ENCODE measurements at places on chromosomes 7 and 10.

DNA sequence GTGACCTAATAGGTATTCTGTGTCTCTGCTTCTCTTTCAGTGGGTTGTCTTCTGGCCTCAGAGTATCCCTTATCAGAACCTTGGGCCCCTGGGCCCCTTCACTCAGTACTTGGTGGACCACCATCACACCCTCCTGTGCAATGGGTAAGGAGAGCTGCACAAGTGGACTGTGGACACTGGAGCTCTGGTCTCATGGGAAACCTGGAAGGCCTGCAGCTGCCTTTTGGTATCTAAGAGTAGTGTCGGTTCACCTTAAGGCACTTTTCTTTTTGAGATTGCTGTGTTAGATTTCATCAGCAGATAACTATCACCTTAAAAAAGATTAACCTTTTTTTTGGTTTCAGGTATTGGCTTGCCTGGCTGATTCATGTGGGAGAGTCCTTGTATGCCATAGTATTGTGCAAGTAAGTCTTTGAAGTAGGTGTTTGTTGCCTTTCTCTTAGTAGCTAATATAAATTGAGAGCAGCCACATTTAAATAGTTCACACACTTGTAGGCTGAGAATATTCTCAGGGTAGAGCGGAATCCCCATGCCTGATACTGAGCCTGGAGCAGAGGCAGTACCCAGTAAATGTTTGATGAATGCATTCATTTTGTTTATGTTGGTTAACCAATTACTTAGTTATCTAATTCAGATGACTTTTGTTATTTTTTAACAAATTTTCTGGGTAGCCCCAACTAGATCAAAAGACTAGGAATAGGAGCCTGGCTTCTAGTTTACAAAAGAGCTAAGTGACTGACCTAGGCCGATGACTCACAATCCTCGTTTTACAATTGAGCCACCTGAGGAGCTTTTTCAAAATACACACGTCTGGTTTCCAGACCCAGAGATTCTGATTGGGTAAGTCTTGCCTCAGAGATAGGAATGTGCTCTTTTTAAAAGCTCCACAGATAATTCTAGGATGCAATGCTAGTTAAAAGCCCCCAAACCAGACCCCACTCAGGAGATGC, 3.6 kb downstream of the TMEM254 start:
- no peak for DNase-seq

DNA sequence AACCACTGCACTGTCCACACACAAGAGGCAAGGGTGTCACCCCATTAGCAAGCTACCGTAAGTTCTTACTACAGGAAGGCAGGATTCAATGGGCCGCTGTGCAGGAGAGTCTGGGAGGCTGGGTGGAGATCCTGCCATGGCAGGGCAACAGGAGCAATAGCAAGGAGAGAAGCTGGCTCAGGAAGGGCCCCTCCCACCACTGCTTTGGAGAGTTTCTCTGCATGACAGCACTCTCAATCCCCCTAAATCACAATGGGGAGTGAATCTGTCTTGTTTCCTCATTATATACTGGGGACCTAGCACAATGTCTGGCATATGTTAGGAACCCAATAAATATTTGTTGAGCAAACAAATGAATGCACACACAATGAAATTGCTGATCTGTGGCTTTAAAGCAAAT, 83.2 kb upstream of the SFMBT2 start:
- no peak for DNase-seq

DNA sequence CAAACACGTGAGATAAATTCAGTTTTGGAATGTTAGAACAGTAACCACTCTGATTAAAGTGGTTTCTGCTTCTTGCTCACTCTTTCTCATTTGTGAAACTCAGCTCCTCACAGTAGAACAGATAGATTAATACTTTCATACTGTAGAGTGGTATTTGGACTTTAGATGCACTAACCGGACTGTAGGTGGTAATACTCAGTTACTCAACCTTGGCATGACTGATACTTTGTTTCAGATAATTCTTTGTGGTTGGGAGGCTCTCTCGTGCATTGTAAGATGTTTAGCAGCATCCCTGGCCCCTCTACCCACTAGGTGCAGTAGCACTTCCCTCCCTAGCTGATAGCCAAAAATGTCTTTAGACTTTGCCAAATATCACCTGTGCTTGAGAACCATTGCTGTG, 37.6 kb downstream of the MCU start:
- no peak for DNase-seq

DNA sequence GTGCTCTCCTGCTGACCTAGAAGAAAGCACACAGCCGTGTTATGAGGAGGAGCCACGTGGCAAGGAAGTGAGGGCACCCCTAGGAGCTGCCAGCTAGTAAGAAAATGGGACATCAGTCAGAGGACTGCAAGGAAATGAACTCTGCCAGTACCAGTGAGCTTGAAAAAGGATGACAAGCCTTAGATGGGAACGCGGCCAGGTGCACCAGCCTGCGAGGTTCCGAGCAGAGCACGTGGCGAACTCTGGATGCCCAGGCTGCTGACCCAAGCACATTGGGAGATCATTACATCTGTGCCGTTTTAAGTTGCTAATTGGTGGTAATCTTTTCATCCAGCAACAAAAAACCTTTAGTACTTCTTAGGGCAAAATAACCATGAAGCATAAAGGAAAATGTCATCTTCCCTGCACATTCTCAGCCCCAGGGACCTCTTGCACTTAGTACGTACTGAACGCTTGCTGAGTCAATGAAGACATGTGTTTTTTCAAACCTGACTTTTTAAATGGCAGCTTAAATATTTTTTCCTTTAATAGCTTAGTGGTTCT, 69.4 kb downstream of the AMZ1 start:
- no peak for DNase-seq

DNA sequence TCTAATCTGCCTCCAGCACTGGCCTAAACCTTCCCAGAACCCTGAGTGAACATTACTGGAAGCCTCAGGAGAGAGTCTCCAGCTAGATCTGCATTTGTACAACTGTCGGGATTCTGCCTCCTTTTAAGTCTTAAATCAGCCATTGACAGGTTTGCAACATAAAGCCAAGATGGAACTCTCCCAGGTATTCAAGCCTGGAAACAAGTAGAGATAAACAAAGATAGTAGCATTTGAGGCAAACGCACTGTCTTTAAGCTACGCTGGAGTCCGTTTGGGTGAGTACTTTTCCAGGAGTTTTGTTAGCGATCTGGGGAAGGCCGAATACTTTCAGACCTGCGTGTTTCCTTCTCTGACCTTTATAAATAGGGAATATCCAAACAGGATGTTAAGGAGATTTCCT, 317.2 kb upstream of the FZD8 start:
- no peak for DNase-seq

GRCh38 chr10:99279626-99280111, 44.0 kb upstream of the HPSE2 start:
- no peak for DNase-seq

DNA sequence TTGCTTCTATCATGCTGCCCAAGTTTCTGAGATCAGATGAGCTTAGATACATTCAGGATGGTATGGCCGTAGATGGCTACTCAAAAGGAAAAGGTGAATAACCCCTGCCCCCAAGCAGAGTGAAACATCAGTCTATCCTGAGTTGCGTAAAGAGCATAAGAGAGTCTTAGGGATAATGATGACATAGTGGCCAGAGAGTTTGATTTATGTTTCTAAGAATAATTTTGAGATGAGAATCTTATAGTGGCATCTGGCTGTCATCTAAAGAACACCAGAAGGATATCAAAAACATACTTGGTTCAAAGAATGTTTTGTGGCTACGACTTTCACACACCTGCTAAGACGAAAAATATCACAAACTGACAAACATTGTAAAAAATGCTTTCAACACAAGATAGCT, 20.6 kb downstream of the PIK3CG start:
- no peak for DNase-seq

- DNase-seq = no peak
These were observed 270.9 kb downstream of the RELN start for GRCh38 chr7:103718482-103719061.

- DNase-seq = no peak
These were observed 31.4 kb upstream of the FAM133B start for GRCh38 chr7:92621561-92622023.

DNA sequence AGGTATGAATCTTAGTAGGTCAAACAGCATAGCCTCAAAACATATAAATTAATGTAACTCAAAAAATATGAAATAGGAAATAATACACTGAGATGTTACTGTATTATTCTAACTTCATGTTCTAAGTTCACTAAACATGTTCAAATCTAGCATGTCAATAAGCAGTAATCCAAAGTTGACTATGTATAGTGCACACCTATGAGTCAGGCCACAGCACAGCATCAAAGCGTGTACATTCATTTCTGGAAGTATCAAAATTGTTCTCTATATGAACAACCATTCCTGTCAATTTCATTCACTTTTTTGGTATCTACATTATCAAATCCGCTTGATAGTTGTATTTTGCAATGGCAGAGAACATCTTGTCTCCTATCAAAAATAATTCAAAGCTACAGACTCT, 418.9 kb upstream of the POM121L12 start:
- DNase-seq = no peak

- no peak for DNase-seq
These were observed 107.4 kb downstream of the LHPP start for GRCh38 chr10:124568848-124569622.

- DNase-seq = no peak
These were observed 156.5 kb downstream of the UBE2H start for GRCh38 chr7:129796186-129796775.

GRCh38 chr10:98340261-98340939, 72.4 kb upstream of the LOXL4 start:
- DNase-seq = no peak

- no peak for DNase-seq
These were observed 260.0 kb upstream of the MKI67 start for GRCh38 chr10:128386231-128386630.

GRCh38 chr7:103862302-103863035, 127.0 kb downstream of the RELN start:
- no peak for DNase-seq

GRCh38 chr10:127797339-127797738, 60.4 kb downstream of the FOXI2 start:
- no peak for DNase-seq

GRCh38 chr10:123382491-123382890, 228.3 kb downstream of the BUB3 start:
- no peak for DNase-seq

DNA sequence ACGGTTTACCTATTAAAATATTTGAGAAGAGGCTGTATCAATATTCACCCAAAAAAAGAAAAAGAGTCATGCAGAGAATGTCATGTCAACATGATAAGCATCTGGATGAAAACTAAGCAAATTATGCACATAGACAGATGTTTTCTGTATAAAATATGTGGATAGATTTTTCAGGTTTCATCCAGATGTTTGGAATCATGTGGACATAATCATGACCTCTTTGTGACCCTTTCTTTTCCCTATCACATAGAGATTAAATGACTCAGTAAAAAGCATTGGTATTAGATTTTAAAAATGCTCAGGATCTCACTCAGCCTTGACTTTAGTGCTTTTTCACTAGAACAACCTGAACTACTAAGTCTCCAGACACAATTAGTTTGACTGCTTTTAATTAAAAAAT, 90.0 kb downstream of the FOXP2 start:
- DNase-seq = no peak

DNA sequence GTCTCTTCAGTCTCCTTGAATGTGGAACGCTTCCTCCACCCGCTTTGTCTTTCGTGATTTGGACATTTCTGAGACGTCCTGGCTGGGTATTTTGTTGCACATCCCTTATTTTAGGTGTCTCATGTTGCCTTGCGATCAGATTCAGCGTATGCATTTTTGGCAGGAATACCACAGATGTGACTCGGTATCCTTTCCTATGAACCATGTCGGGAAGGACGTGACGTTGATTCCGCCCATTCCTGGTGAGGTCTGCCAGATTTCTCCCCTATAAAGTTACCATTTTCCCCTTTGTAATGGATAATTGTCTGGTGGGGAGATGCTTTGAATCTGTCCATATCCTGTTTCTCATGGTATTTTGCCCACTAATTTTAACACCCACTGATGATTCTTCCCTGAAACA, 49.6 kb downstream of the RBM17 start:
- no peak for DNase-seq

DNA sequence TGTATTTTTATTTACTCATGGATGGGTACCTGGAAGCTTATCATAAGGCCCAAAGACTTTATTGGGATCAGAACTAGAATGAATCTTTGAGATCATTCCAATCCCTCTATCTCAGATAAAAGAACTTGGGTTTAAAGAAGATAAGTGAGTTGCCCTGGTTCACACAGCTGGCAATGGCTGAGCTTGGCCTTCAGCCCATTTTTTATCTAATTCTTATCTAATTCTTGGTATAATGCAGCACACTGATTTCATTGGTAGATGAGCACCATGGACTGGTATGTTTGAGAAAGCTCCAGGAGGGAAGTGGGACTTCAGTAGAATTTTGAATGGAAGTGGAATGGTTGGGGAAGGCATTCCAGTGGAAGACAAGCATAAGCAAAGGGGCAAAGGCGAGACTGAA, 558.9 kb downstream of the REEP3 start:
- DNase-seq = no peak

- DNase-seq = no peak
These were observed 100.7 kb downstream of the USP6NL start for GRCh38 chr10:11510736-11511135.

DNA sequence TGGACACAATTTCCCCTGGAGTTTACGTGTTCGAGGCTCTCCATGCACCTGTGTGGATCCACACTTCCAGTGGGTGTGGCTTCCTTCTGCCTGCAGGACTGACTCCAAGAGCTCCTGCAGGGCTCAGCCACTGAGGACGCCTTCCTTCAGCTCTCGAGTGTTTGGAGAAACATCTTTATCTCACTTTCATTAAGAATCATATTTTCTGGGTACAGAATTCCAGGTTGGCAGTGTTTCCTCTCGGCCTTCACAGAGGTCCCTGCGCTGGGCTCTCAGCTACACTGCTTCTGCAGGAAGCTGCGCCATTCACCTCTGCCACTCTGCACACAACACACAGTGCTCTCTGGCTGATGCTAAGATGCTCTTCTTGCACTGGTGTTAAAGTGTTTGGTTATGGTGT, 69.9 kb upstream of the NKX6-2 start:
- DNase-seq = no peak

GRCh38 chr10:73773152-73773879, 8.5 kb upstream of the CHCHD1 start:
- no peak for DNase-seq

GRCh38 chr10:35400595-35401268, 64.4 kb downstream of the CCNY start:
- DNase-seq = no peak

DNA sequence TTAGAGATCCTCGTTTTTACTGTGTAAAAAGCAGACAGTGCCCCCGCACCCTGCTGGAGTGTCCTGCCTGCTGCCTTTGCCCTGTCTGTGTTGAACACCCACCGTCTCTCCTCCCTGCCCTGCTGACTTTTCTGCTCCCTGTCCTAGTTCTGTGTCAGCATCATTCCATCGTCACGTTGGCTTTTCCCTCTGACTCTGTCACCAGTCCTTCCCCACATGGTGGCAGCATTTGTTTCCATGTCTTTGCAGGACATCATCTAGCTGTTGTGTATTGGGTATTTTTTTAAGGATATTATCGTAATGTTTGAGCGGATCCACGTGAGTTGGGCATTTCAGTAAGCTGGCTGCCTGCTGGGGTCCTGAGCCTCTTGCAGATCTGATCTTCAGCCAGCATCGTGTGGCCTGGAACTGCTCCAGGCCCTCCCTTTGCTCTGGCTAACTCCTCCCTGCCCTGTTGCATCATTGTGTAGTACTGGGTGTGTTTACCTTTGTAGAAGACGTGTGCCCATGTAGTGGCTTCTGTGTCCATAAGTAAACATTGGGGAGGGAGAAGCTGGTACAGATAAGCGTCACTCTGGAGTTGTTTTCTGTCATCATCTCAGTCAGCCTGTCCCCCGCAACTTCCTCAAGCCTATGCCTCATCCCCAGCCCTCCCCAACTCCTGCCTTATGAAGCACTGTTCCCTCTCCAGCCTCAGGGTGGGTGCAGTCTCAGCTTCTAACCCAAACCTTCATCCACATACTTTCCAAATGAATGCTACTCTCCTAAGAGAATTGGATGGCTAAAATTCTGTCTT, 44.3 kb downstream of the TRRAP start:
- DNase-seq = no peak

Measured in stimulated activated CD4-positive, alpha-beta T cell treated with anti-CD3 and anti-CD28 coated beads, Interleukin-2, amount 100 ng/mL, for 48 hours (primary cell).